Mesenteric fat pad (tissue), 1 donor: ENCODE measurements at places on chromosomes 16 and 17. TPM values are rescaled to one million over a fixed set of nuclear protein-coding genes. Genes with fewer than 3 reads are reported as not detected.
A peak's percentile ranks its signal among the peaks of the same experiment; 100 is the strongest.

DNA sequence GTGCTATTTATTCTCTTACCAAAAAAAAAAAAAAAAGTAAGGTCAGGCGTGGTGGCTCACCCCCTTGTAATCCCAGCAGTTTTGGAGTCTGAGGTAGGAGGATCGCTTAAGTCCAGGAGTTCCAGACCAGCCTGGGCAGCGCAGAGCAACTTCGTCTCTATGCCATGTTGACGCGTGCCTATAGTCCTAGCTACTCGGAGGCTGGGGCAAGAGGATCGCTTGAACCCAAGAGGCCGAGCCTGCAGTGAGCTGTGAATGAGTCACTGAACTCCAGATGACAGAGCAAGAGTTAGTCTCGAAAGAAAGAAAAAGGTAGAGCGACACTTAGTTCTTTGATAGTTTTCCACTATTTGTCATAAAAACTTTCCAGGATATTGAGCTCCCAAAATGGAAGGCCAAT, 1.4 kb upstream of the TENT4B start:
- DNase-seq = peak; percentile 74

DNA sequence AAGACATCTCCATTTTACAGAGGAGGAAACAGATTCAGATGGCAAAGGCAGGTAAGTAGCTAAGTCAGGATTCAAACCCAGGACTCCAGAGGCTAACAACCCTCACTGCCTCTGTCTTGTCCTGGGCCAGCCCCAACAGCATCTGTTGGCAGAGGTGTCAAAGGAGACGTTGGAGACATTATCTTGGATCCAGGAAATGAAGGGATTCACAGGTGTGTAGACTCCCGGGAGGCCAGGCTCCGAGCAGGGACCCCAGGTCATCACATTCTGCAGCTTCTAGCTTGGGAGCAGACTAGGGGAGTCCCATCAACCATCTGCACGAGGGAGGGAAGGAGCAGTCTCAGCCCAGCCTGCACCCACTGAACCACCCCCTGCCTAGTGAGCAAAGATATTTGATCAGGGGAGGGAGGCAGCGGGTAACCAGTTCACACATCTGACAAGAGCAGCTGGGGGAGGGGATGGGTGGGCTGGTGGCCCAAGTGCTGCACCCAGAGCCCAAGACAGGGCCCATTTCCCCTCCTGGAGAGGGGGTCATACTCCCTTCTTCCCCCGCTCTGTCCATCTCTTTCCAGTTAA, 1.0 kb upstream of the B9D1 start:
- DNase-seq = no peak

GRCh38 chr16:87848676-87849345, 20.5 kb downstream of the SLC7A5 start:
- no peak for DNase-seq

DNA sequence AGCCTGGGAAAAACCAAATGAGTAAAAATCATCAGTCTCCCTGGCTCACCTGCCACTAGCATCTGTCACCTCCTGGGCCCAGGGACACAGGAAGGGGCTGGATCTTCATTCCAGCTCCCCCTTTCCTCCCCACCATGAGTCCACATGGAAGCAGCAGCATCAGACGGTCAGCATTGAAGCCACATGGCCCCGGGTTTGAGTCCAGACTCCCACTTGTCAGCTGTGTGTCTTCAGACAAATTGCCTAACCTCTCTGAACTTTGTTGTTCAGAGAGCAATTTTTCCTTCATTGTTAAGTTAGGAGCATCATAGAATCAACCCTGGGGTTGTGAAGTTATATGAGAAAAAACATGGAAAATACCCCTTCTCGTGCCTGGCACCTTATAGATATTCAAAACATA, 10.7 kb downstream of the CACNG4 start:
- no peak for DNase-seq

GRCh38 chr17:62085511-62086408, 20.7 kb upstream of the MED13 start:
- DNase-seq = no peak

The RAD51C gene
- total RNA-seq = 21.9 TPM

The APOH gene
- not detected for total RNA-seq

The POLR2C gene
- total RNA-seq = 42.9 TPM

The LONP2 gene
- 67.0 TPM for total RNA-seq
